ENCODE measurements at places on chromosomes 7 and 10.
A peak's percentile ranks its signal among the peaks of the same experiment; 100 is the strongest.

- no peak for DNase-seq
These were observed 142.0 kb downstream of the CELF2 start for GRCh38 chr10:11159543-11160215.

GRCh38 chr10:57333880-57334279 lies 933.8 kb downstream of the IPMK start:
- no peak for DNase-seq

DNA sequence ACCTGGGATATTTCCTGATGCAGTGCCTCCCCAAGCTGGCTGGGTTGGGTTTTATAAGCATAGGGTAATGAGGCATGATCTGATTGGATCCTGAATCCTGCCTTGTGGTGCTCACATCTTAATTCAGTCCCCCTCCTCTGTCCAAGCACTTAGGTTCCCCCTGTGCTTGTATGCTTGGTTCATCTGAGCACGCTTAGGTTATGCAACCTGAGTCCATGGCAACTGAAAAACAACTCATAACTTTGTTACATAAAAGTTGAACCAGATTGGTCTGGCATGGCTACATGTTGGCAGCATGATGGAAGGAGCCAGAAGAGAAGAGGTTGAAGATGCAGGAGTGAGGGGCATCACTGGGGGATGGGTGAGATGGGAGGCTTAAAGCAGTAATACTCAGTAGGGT lies 57.3 kb upstream of the OSBPL3 start:
- no peak for DNase-seq

DNA sequence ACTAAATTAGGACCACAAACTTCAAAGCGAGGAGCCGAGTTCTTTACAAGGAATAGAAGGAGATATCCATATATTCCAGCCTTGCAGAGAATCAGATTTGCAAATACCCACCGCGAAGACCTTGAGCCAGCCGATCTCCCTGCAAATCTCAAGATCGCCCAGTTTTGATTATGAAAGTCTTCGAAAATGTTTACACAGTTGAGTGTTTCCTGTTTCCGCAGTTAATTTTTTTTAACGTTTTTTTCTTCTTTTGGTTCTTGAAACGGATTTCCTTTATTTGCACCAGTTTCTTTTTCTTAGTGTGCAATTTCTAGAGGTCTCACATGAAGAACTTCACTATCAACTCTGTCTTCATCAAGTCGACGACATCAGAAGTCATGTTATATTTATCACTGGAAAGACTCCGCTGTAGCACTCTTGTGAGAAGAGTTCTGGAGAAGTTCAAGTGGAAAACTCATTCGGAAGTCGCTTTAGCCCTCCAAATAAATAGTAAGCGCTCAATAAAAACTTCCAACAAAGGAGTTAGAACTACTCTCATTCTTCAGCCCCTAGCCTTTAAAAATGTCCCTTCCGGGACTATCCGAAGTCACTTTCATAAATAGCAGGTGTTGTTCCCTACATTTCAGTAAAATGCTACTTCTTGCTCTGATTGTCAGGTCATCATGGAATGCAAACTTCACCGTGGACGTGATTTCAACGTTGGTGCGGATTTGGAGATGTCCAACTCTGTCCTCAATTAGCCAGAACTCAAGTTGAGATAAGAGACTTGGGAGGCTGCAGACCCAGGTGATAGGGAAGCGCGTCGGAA lies 11.9 kb upstream of the SPAG6 start:
- peak; percentile 29 for DNase-seq

DNA sequence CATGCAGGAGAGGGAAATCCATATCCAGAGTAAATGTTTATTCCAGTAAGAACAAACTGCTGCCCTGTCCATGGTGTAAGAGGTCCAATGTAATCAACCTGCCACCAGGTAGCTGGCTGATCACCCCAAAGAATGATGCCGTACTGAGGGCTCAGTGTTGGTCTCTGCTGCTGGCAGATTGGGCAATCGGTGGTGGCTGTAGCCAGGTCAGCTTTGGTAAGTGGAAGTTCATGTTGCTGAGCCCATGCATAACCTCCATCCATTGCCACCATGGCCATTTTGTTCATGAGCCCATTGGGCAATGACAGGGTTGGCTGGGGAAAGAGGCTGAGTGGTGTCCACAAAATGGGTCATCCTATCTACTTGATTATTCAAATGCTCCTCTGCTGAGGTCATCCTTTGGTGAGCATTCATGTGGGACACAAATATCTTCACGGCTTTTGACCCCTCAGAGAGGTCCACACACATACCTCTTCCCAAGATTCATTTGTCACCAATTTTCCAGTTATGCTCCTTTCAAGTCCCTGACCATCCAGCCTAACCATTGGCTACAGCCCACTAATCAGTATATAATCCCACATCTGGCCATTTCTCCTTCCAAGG lies 23.3 kb upstream of the PAPSS2 start:
- DNase-seq = no peak

DNA sequence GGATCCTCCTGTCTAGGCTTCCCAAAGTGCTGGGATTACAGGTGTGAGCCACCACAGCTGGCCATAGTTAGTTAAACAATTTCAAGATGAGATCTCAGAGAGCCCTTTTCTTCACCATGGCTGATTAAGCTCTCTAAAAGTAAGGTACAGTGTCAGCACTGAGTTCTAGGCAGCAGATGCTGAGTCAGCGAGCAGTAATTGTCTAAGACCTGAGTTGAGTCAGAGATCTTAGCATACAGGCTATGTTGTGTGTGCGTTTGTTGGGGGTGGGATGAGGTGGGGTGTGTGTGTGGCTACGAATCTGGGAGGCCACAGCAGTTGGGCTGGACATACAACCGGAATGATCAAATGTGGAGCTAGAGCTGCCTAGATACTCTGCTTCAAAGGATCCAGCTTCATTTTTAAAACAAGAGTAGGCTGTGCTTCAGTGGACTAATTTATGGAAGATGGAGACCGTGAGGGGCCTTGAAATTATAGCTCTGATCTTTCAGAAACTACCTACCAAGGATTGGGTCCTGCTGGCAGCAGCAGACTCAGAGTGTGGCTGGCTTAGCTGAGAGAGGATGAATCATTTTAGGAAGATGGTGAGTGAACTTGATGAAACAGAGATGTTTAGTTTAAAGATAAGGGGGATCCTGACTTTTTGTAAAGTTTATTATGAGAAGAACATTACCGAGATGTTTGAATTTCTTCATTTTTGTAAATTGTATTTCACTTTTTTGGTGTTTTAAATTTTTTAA lies 17.5 kb upstream of the MTPN start:
- DNase-seq = peak; percentile 4

DNA sequence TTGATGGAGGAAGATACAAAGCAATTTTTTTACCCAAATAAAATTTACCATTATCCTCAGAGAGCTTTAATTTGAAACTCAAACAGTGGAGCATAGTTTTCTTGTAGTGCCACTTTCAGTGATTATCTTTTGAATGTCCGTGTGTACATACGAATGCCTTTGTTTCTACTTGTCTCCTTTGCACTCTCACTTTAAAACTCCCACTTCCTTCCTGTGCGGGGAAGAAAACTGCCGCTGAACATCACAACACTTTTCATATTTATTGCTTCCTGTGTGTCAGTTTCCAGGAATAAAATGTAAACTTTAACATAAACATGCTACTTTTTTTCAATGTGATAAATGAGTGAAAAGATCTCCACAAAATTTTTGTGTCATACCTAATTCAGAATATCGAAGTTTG lies 102.4 kb downstream of the SEMA3A start:
- DNase-seq = peak; percentile 25

- DNase-seq = no peak
These were observed 1.1 kb downstream of the TBX20 start for GRCh38 chr7:35252612-35253459.

DNA sequence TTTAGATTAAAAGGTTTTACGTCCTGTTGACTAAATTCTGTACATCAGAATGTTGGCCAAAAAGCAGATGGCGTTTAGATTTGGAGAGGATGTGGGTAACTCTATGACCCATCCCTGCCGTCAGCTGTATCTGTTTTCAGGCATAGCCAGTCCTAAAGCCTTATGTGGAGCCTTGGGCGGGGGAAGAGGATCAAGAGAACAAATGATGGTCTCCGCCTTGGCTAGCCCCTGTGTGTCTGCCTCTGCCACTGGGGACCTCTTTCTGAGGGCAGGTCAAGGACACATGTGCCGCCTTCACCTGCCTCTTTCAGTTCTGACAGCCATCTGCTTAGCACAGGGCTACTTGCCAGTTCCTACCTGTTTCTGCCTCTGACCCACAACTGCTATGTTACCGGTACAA lies 24.1 kb downstream of the PDSS1 start:
- DNase-seq = peak; percentile 31

GRCh38 chr10:72277340-72277995 lies 3.7 kb downstream of the DDIT4 start:
- DNase-seq = no peak

- peak; percentile 72 for DNase-seq
These were observed 62.2 kb downstream of the CCDC71L start for GRCh38 chr7:106598663-106599342.

DNA sequence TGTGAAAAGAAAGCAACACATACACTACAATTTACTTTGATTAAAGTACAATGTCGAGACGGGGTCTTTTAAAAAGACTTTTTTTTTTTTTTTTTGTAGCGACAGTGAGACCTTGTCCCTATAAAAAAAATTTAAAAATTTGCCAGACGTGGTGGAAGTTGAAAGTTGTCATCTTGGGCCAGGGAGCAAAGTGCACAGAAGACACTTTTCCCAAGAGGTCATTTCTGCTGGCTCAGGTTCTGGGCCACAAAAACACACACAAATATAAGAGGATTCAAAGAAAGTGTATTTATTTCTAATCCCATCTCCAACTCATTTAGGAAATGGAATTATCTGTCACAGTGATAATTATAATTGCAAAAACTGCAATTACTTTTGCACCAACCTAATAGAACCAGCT lies 24.7 kb downstream of the SLC26A3 start:
- DNase-seq = no peak

DNA sequence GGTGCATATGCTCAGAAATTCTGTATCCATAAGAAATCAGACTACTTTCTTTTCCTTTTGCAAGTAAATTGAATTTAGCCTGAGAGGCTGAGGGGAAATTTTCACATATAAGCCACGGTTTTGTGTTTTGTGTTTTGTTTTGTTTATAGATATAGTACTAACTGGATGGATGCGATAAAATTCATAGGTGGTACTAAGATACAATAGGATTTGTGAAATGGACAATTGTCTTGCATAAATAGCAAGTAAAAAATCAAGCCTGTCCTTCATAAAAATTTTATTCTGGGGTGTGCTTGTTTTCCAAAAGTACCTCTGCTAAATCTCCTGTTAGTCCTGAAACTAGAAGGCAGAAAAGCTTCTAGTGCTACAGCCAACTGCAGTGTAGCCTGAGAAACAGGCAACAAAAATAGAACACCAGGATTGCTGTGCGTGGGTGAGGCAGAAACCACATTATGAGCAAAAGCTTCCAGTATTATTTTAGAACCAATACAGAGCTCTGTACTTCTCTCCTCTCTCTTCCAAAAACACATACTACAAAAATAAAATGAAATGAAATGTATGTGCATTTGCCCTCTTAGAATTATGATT lies 634 bp upstream of the HDAC9 start:
- DNase-seq = no peak

DNA sequence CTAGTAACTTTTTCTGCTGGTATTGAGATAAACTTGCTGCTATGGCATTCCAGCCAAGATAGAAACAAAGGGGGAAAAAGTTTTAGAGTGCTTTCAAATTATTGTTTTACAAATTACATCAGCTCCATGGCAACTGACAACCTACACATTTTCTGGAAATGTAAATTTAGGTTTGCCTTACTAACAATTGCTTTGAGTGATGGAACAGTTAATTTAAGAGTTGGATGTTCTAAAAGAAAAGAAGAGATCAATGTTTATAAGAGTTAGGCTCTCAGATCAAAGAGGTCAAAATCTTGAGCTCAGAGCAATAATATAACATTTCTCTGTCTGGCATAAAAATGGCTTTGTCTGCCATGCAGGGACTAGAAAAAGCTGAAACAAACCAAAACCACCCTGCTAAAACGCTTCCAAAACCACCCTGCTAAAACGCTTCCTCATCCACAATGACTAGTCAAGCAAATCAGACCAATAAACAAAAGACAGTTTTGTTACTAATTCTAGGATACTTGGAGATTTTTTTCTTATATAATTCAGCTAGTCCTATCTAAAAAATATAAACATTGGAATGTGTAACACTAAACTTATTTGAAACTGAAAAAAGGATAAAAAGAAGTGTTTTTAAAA lies 32.3 kb downstream of the ORC5 start:
- DNase-seq = no peak

DNA sequence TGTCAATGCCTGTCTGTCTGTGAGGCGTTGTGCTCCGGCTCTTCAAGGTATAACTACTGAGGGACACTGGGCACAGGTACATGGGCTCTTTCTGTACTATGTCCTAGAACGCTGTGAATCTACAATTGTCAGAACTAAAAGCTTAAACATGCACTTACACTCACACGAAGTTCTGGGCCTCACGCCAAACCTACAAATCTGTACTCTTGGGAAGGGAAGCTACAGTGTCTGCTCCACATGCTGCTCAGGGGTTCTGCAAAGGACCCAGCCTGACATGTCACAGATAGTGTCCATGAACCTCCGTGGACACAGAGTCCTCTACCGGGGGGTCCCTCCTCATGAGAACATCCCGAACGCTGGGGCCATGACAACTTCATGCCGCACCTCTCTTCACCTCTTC lies 268.7 kb downstream of the WDR37 start:
- no peak for DNase-seq

DNA sequence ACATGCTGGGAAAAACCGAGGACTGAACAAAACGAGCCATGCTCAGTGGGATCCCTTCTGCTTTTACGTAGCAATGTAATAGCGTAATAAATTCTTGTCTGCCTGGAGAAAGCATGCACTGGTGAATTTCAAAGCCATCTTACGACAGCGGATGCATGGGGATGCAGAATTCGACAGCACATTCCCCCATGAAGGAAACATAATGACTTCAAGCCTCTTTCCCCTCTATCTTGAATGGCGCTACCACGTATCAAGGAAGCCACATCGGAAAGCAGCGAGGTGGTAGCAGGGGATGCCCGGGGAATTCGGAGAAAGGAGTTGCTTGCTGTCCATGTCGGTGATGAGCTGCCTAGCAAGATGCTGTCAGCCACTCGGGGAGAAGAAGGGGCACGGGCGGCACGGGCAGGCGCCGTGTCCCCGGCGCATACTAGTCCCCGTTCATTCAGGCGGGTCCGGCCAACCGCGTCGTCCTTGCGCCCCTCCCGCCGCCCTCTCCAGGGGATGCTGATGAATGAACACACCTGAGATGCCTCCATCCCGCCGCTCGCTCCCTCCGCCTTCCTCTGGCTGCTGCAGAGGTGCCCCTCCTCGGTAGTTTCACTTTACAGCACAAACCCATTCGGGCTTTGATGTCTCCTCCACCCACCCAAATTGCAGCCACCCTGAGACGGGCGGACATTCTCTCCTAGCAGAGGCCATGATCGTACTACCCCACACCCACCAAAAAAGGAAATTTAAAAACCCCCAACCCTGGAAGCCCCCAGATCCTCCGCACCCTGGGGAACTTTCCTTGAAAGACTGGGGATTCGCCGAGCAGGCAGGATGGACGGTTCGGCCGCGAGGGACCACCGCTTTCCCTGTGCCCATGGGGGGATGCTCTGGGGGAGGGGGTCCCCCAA lies 644 bp downstream of the SORBS1 start:
- peak; percentile 55 for DNase-seq

- DNase-seq = peak; percentile 47
These were observed 27.6 kb downstream of the AMZ1 start for GRCh38 chr7:2715341-2716231.

Measured in CD4-positive, alpha-beta T cell treated with Interleukin-6 for 4 hours (primary cell).